ENCODE measurements at places on chromosomes 6 and 20.

DNA sequence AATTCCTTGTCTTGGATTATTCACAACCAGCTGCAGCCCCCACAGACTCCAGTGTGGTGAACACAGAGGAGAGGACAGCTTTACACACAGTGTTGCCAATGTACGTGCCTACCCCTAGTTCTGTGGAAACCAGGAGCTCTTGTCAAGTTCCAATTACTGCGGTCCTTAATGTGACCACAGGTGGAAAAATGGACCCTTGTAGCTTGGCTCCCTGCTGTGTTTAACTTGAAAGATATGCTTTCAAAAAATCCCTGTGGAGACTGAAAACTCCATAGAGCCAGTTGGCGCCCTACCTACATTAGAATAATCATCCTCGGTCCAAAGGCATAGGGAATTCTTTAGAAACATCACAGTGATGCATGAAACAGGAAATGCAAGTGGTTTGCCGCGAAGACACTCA is 118.3 kb upstream of the SLC22A23 start:
- no peak for DNase-seq

GRCh38 chr6:113461153-113461932 is 395.8 kb upstream of the MARCKS start:
- DNase-seq: peak; percentile 19

DNA sequence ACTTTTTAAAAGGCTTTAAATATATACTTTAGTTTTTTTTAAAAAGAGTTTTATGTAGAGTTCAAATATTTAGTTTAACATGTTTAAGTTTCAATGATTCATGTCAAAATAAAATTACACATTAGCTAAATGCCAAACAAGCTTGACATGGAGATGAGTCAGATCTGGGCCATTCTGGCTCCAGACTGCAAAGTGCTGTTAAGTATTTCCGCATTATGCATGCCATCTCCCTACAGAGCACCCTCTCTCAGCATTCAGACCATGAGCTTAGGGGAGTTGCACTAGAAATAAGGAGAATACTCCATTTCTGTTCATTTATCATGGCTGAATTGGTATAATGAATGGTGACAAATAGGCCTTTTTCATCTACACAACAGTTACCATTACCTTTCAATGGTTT is 21.5 kb upstream of the HS3ST5 start:
- DNase-seq: no peak

GRCh38 chr20:36969051-36969450 is 17.5 kb upstream of the SAMHD1 start:
- DNase-seq: no peak

- no peak for DNase-seq
Observed at GRCh38 chr20:40617594-40617993, 71.4 kb downstream of the MAFB start.

DNA sequence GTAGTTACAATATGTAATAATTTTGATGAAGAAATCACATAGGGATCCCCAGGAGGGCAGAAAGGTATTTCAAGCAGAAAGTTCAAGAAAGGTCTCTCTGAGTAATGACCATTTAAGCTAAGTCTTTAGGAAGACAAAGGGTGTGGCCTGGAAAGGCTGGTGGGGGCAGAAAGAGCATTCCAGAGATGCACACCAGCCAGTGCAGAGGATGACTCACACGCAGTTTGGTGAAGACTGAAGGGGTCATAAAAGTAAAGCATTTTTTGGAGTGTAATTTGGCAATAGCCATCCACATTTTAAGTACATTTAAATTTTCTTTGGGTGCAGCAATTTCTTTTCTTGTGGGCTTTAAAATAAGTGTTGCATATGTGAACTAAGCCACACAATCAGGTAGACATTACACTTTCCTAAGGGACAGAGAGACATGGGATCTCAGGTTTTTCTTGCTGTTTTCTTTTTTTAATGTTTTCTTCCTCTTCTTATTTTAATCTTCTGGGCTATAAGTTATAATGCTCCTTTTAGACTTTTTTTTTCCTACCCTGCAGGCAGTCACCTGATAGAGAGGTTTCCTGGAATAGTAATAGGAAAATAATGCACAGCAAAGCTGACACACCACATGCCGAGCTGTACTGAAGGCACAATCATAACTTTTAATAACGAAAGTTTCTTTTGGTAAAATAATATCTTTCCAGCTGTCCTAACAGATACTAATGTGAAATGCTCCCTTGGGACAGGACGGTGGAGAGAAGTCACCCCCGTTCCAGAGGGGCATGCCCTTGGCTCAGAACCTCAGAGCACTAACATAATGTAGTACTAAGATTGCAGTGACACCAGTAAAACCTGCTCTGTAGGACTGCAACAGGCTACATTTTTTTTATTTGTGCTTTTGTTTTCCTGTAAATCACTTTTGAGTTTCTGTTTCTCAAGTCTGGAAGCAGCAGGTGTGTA is 49.6 kb upstream of the PTPRK start:
- no peak for DNase-seq

- DNase-seq: no peak
Observed at GRCh38 chr6:142318714-142319113, 16.9 kb downstream of the ADGRG6 start.

DNA sequence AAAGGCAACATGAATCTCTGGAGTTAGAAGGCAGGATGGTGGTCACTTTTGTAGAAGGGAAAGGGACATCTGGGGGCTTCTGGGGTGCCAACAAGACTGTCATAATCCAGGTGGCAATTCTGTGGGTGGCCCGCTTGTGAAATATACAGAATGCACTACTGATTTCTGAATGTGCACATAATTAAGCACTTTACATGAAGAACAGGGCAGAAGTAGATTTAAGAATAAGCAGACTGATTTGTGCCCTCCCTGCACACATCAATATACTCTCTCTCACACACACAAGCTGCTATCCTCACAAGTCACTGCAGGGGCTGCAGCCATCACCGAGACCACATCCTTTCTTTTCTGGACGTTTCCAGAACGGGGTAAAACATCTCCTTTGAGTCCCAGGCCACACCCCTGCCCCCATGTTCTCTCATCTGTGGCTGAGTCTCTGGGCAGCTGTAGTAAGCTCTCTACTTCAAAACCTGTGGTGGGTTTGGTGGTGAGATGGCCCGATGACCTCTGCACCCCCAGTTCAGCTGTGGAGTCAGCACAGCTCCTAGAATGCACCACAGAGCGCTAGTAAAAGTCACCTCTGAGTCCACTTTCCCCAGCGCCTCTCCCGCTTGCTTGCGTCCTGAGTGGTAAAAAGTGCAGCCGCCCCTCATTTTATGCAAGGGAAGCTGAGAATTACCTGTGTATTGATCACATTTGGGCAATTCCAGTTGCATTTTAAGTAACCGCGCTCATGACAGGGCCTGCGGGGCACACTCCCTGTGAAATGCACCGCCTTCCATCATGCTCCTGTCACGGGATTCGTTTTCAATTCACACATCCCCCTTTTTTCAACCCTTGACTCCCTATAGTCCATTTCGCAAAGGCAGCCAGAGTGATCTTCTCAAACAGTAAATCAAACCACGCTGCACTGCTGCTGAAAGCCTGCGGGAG is 115.5 kb downstream of the NFATC2 start:
- DNase-seq: no peak

DNA sequence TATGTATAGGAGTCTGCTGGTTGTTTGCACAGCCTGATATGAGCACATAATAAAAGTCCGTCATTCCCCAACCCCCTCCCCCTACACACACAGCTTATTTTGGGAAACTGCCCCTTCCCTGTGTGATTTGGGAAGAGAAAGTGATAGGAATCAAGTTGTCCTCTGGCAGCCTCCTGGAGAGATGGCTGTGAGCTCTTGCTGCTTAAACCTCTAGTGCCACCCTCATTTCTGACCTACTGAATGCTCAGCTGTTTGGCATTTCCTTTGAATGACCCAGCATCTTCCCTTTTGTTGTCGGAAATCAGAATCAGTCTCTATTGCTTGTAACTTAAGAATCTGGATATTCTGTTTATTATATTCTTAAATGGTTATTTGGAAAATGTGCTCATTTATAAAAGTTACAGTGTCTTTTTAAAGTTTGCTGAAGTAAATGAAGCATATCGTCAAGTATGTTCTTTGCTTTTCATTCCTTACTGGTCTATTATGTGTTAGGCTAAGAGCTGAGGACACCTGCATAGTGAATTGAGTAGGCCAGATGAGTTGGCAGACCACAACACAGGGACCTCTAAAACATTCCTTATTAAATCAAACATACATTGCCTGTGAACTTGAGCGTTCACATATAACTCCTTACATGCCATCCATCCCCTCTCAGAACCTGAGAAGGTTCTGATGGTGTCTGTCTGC is 5.5 kb downstream of the RWDD2A start:
- no peak for DNase-seq

DNA sequence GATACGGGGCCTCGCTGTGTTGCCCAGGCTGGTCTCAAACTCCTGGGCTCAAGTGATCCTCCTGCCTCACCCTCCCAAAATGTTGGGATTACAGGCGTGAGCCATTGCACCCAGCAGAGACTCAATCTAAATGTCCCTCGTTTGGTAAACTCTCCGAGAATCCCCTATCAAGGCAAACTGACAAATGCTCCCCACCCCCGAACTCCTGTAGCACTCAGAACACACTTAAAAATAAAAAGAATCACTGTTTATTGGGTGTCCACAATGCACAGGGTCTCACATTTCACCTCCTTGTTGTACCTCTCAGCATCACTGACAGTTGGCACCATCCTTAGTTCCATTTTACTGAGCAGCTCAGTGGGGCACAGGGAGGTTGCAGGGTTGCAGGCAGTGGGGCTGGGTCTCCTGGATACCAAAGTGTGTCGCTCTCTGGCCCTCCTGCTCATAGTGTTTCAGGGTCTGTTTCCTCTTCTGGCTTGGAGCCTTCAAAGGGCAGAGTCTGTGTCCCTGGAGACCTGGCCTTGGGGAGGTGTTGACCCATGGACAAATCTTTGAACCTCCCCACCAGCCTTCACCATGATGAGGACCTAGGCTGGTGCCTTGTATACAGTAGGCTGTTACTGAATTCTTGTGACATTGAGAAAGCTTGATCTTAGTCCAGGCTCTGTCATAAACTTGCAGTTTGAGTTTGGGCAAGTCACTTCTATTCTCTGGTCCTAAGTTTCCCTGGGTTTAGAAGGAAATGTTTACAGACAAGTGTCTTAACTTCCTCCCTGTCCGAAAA is 8.5 kb upstream of the SRC start:
- no peak for DNase-seq

GRCh38 chr6:150091476-150091875 is 22.6 kb upstream of the ULBP3 start:
- DNase-seq: no peak

DNA sequence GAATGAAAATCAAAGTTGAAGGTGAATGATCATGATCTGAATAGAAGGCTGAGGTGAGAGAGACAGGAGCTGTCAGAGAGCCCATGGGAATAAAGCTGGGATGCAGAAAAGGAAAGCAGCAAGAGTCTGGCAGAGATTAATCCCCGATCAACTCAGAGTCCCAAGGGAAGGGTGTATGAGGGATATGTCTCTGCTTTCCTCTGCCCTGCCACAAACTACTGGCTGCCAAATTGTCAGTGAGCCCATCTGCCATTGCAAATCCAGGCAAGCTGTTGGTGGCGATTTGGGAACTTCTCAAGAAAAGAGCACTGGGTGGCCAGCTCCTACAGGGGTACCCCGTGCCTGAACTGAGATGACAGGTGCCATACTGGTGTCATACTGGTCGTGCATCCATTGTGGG is 705.5 kb upstream of the MAN1A1 start:
- DNase-seq: no peak

DNA sequence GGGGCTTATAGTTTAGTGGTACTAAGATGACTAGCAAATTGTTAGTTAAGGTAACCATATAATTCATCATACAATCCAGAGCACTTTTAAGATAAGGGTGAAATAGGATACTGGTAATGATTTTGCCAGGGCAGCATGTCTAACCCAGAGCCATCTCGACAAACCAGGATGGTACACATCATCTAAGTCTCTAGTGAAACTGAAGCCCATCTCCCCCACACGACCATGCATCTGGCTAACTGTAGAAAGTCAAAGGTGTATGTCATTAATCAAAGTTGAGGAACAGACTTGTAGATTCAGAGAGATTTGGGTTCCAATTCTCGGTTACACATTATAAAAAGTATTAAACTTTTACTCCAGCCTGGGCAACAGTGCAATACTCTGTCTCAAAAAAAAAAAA is 78.3 kb downstream of the PRKN start:
- DNase-seq: no peak

- DNase-seq: no peak
Observed at GRCh38 chr6:3208098-3208774, 19.2 kb downstream of the TUBB2B start.

DNA sequence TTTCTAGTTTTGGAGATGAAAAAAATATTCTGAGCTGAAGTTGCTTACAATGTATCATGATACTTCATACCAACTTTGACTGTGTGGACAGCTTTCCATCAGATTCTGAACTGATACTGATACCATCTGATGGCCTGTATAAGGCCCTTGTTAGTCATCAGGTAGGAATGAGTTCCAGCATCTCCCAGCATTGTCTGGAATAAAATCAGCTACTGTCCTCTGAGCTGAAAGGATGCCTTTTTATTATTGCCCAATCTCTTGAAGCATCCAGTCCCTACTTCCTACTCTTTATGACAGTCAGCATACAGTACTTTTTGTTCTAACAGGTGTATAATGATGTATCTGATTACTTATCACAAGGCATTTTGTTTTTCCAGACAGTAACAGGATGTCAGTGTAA is 70.6 kb upstream of the EYA4 start:
- DNase-seq: no peak

- DNase-seq: no peak
Observed at GRCh38 chr20:32141465-32141980, 32.0 kb downstream of the TM9SF4 start.

DNA sequence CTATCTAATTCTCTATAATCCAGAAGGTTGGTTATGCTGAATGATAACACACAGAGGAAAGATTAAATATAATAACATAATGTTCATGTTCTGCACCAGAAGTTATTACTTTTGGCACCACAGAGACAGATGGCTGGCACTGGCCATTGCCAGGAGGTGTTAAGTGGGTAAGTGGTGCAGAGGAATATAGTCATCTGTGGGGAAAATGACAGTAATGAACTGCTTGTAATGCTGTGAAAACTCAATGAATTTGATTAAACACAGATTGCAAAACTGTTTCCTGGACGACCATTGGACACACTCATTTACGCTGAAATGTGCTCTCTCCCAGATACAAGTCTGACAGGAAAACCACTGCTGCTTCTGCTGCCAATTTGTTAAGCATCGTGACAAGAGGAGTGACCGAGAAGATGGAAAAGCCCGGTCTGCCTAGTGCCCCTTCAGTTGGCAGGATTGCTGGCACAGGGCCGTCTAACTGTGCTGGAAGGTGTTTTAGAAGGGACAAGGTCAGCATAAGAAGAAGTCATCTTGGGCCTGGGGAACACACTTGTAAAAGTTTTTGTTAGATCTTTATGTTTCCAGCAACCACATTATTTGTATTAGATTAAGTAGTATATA is 567.4 kb downstream of the CBLN4 start:
- no peak for DNase-seq

Measured in Kasumi-1 (cell line).